ENCODE measurements at places on chromosomes 6 and 20.

DNA sequence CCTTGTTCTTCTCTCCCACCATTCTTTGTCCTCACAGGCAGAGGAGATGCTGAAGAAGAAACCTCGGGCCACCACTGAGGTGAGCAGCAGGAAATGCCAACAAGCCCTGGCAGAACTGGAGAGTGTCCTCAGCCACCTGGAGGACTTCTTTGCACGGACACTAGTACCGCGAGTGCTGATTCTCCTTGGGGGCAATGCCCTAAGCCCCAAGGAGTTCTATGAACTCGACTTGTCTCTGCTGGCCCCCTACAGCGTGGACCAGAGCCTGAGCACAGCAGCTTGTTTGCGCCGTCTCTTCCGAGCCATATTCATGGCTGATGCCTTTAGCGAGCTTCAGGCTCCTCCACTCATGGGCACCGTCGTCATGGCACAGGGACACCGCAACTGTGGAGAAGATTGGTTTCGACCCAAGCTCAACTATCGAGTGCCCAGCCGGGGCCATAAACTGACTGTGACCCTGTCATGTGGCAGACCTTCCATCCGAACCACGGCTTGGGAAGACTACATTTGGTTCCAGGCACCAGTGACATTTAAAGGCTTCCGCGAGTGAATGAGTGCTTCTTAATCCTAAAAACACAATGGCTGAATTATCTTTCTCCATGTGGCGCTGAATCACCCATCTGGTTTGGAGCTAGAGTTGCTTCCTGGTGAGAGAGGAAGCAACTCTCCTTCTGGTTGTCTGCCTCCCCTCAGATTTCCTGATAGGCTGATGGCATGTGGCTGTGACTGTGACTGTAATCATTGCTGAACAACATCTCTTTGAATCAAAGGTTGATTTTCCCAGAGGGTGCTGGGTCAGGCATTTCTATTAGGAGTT lies 4.6 kb downstream of the MAD2L1BP start:
- no peak for DNase-seq

DNA sequence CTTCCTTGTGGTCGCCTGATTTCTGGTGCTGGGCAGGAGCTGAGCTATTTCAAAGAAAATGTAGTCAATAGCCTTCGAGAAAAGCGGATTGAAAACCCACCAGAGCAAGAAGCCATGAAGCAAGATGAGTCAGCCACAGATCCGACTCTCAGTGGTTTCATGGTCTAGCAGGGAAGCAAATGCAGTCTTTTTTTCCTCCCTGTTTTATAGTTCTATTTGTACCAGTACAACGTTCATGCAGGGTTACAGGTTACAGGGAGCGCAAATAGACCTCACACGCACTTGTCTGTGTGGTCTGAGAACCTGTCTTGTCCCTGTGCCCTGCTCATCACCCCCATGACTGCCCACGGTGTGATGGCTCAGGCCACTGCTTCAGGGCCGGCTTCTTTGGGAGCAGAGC lies 309.8 kb upstream of the SUPT3H start:
- DNase-seq: no peak

DNA sequence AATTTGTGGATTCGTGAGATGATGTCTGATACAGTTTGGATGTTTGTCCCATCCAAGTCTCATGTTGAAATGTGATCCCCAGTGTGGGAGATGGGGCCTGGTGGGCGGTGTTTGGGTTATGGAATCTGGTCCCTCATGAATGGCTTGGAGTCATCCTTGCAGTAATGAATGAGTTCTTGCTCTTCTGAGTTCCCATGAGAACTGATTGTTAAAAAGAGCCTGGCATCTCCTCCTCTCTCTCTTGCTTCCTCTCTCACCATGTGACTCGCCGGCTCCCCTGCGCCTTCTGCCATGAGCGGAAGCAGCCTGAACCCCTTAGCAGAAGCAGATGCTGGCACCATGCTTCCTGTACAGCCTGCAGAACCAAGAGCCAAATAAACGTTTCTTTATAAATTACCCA lies 30.5 kb upstream of the RPP40 start:
- no peak for DNase-seq

DNA sequence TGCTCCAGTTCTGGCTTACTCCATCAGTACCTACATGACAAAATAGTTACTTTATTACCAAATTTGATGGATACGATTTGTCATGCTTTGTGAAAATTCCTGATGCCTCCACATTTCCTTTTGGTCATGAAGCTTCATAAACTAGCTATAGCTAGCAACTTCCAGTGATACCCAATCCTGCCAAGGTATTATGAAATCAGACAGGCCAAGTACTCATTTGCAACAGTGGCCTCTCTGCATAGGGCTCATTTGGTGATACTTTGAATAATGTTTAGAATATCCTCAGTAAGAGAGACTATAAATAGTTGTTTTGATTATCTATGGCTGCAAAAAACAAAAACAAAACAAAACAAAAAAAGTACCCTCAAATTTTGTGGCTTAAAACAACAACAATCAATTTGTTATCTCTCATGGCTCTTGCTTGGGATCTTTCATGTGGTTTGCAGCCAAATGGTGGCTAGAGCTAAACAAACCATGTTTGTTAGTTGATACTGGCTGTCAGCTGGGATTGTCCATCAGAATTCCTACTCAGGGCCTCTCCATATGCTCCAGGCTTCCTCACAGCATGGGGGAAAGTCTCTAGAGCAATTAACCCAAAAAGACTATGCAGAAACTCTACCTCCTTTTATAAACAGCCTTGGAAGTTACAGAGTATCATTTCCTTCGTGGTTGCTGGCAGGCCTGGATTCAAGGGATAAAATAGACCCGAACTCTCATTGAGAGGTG lies 10.1 kb upstream of the PRL start:
- DNase-seq: no peak

- DNase-seq: no peak
Measured at GRCh38 chr6:164107297-164107995, 692.9 kb downstream of the QKI start.

DNA sequence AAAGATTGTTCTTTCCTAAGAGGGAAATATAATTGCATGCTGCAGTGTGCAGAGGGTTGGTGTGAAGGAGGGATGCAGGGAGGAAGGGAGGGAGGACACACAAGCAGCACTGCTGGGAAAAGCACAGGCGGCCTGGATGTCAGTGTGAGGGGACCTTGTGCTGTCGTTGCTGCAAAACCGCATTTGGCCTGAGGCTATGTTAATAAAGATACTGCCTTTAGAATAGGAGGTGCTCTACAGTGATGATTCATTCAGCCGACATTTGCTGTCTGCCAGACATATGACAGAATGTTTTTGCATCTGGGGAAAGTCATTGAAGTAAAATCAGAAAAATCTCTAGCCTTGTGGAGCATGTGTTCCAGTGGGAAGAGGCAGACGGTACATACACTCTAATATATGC lies 50.5 kb upstream of the TRIM26 start:
- peak; percentile 26 for DNase-seq

- DNase-seq: peak; percentile 11
Measured at GRCh38 chr6:158174024-158174423, 5.9 kb downstream of the GTF2H5 start.

DNA sequence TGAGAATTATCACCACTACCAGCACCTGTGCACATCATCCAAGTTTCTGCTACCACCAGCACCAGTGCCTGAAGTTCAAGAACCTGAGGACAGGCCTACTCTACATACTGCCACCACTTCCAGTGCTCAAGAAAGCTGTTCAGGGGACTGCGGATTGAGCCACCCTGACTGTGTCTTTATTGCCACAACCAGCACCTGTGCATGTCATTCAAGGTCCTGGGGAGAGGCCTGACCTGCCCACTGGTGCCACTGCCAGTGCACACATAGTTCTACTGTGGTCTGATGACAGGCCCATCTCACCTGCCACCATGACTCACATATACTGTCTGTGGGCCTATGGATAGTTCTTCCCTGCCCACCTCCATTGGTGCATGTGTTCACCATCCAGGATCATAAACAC lies 559.4 kb downstream of the COL12A1 start:
- no peak for DNase-seq

GRCh38 chr20:5448449-5449118 lies 131.8 kb upstream of the PROKR2 start:
- DNase-seq: peak; percentile 70

- DNase-seq: peak; percentile 81
Measured at GRCh38 chr20:2742934-2743559, 50.5 kb downstream of the EBF4 start.
